ENCODE measurements at places on chromosomes 3 and 15.

GRCh38 chr3:1232276-1232675 lies 139.5 kb downstream of the CNTN6 start:
- no peak for DNase-seq

- DNase-seq, result peak; percentile 70
Measured at GRCh38 chr3:16468336-16469098, 45.0 kb downstream of the RFTN1 start.

DNA sequence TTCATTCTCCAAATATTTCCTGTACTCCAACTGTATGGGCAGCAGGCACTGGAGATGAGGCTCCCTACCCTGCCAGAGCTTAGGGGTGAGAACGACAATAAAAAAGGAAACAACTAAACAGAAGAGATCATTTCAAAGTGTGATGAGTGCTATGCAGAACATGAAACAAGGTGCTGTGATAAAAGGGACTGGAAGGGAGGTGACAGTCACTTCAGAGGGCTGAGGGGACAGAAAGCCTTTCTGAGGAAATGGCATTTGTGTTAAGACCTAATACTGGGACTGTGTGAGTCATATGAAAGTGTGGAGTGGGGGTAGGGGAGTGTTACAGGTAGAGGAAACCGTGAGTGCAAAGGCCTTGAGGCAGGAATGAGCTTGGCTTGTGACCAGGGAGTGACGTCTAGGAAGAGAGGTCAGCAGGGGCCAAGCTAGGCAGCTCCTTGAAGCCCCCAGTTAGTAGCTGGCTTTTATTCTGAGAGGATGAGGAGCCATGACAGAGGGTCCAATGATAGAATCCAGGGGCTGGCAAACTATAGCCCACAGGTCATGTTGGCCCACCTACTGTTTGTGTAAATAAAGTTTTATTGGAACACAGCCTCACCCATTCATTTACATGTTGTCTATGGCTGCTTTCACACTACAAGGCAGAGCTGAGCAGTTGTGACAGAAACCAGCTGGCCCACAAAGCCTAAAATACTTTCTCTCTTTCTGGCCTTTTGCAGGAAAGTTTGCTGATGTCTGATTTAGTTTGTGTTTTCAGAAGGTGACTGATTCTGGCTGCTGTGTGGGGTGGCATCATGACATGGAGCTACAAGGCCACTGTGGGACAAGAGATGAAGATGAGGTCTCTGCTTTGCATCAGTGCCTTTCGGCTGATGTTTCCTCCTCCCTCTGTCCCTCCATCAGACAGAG lies 56.6 kb downstream of the LSM3 start:
- no peak for DNase-seq

DNA sequence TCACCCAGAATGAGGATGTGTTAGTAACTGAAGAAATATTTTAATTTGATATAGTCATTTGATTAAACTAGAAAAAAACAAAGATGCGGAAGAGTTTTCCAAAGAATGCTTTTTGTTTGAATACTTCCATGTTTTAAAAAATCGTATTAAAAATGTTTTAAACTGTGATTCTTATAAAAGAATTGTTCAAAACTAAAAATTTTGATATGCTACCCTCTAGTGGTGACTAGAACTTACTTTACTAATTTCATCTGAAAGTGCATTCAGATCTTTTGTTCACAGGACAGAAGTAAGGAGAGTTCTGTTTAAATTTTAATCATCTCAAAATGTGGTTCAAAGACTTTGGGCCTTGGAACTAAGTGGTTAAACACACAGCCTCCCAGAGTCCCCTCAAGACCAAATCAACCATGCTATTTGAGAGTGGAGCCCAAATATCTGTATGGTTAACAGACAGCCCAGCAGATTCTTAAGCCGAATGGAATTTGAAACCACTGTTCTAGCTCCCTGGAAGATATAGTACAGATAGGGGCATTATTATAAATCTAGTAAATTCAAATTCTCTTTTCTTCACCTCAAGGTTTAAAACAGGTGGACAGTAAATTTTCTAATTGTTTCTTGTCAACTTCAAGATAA lies 45.2 kb upstream of the SYNPR start:
- DNase-seq, result no peak

Data from tibial artery (tissue), 4 donors.